ENCODE measurements at places on chromosomes 7 and 10.
A peak's percentile ranks its signal among the peaks of the same experiment; 100 is the strongest.

- no peak for DNase-seq
Observed at GRCh38 chr10:6305401-6306321, 102.9 kb downstream of the PFKFB3 start.

DNA sequence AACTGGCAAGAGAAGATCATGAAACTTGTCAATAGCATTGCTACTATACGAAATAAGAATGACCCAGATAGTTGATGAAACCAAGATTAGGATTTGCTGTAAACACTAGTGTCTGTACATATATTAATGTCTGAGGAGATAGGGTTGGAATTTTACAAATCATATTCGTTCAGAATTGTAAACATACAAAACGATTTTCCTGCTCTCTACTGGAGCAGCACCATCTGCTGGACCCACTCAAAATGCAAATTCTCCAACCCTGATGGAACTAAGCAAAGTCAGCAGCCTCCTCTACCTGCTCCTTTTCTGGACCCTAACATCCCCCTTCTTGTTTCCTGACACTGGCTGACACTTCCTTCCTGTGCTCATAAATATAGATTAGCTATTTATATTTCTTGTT is 29.4 kb upstream of the SGMS1 start:
- peak; percentile 23 for DNase-seq

- peak; percentile 57 for DNase-seq
Observed at GRCh38 chr10:13743101-13743693, 156.4 kb downstream of the PRPF18 start.

DNA sequence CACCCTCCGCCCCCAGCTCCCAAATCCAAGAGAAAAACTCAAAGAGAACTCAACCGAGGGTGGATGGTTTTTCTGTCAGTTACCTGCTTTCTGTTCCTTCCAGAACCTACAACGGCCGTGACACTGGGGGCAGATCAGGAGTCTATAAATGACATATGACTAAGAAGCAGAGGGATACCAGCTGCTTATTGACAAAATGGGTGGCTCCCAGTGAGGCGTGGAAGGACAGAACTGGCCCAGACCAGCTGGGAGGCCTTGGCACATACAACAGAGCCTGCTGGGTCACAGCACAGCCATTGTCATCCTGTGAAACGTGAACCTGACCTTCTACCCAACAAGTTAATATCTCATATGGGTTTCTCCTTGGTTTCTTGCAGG is 84.3 kb upstream of the ADRB1 start:
- no peak for DNase-seq

- DNase-seq, result peak; percentile 27
Observed at GRCh38 chr7:7416031-7416858, 119.4 kb downstream of the COL28A1 start.

DNA sequence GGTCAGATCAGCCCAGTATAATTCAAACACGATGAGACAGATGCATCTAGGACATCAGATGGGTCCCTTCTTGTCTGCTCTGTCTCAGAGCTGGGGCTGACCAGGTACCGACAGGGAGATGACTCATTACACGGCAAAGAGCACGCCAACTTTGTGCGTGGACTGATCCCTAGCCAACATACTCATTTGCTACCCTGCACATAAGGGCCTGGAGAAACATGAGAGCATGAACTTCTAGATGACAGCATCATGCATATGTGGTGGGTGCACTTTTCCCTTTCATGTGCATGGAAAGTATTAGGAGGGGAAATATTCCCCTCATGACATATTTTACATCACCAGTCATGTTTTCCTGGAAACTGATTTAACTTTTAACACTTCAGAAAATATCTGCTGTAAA is 35.1 kb upstream of the NPVF start:
- no peak for DNase-seq

GRCh38 chr7:134724606-134725005 is 54.8 kb upstream of the CALD1 start:
- DNase-seq, result peak; percentile 42

- DNase-seq, result no peak
Observed at GRCh38 chr10:80265740-80266512, 23.5 kb downstream of the MAT1A start.

- no peak for DNase-seq
Observed at GRCh38 chr7:18177129-18177814, 149.6 kb upstream of the PRPS1L1 start.

DNA sequence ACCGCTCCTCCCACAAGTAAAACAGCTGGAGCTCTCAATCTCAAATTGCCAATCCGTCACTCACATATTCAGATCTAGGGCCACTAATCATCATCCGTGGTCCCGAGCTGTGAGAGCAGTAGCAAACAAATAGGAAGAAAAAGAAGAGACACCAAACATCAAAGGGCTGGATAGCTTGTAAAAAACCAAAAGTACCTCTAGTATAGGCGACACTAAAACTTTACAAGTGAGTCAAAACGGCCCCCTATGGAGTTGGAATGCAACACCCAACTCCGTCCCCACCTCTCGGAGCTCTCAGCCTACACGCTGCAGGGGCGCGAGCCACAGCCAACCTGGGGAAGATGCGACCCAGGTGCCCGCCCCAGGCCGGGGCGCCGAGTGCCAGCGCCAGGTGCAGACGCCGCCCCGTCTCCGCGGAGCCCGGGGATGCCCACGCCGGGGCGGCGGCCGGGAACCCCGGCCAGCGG is 581 bp downstream of the FAM3C start:
- DNase-seq, result peak; percentile 3

DNA sequence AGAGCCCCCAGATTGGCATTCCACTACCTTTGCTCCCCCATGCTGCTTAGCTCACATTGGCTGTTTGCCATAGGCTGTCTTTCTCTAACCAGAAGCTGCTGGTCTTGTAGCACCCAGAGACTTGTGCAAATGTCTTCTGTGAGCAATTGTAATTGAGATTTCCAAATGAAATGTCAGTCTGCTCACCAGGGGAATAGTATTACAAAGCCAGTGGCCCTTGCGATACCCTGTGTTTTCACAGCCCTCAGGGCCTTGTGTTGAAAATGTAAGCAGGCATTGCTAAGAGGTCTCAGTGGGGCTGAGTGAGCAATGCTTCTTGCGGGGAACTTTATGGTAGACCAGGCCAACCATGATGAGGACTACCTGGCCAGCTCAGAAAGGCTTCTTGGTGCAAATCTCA is 746.5 kb downstream of the LRMDA start:
- no peak for DNase-seq

- DNase-seq, result no peak
Observed at GRCh38 chr10:7311218-7311849, 99.5 kb downstream of the SFMBT2 start.

DNA sequence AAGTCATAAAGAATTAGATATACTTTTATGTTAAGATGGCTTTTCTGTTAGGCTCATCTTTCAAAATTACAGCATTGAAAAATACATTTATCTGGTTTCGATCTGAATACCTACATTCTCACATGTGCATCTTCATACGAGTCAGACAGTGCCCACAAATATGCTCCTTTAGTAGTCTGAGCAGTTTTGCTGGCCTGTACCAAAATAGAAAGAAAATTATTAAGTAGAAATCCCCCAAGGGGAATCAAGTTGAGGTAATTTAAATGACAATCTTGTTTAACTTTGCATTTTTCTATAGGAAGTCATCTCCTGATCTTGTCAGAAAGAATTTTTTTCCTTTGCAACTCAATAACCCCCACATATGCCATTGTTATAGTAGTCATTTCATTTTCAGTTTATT is 287.4 kb upstream of the SEMA3D start:
- DNase-seq, result no peak

DNA sequence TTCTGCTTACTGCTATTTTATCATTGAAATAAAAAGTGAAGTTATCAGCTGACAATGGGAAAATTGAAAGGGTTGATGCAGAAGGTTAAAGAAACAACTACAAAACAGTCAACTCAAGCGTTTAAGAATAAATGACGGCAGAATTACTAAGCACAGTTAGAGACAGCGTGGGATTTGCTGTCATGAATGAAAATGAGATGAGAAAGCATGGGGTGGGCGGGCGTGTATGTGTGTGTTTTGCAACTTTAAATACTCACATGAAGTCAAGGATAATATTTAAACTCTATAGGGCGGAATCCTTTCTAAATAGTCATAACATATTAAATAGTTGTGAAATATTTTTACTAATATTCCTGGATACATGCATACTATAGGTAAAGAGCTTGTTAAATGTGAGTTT is 450.8 kb downstream of the ETV1 start:
- no peak for DNase-seq

- no peak for DNase-seq
Observed at GRCh38 chr10:1369197-1369596, 313.0 kb downstream of the WDR37 start.

DNA sequence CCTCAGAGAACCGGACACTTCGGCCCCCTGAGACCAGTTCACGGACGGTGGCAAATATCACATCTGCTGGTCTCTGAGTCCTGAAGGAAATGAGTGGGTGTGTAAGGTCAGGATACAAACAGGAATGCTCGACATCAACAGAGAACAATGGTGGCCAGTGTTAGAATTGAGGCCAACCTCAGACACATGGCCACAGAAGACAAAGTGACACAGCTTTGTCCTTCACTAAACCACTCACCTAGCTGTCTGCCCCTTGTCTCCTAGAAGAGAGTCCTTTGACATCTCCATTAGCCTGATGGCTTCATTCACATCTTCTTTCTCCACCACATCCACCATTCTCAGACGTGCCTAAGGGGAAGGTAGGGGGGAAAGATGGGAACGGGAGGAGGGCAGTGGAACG is 4.3 kb downstream of the COPS6 start:
- no peak for DNase-seq

- DNase-seq, result no peak
Observed at GRCh38 chr7:98378210-98378819, 22.6 kb downstream of the BAIAP2L1 start.

DNA sequence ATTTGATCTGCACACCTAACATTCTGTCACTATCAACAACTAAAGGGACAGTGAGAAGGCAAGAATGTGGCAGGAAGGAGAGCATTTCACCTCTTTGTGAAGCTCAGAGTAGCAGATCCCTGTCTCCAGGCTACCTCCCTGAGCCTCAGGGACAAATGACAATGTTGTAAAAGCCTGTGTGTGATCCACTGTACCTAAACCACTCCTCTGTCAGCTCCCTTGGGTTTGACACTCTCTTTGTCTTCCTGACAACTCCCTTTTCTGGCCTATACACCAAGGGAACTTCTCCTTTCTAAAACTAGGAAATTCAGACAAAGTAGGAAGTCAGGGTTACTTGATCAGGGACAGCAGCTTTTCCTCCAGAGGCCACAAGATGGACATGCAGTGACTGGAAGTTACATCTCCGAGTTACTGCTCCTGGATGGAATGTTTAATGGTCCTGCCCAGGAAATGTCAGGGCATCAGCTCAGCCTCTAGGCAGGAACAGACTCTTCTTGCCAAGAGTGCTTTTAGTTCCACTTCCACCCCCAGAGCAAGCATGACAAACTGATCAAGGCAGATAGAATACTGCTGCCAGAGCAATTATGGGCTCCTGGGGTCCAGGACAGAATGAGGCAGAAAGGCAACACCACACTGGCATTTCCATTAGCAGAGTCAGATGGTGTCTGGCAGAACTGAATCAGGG is 1014.5 kb upstream of the LRRTM3 start:
- no peak for DNase-seq

GRCh38 chr7:74206589-74207120 is 3.2 kb upstream of the LAT2 start:
- peak; percentile 93 for DNase-seq

- peak; percentile 66 for DNase-seq
Observed at GRCh38 chr7:105389088-105389650, 448 bp upstream of the SRPK2 start.

- DNase-seq, result no peak
Observed at GRCh38 chr10:52483587-52483986, 169.5 kb downstream of the DKK1 start.

DNA sequence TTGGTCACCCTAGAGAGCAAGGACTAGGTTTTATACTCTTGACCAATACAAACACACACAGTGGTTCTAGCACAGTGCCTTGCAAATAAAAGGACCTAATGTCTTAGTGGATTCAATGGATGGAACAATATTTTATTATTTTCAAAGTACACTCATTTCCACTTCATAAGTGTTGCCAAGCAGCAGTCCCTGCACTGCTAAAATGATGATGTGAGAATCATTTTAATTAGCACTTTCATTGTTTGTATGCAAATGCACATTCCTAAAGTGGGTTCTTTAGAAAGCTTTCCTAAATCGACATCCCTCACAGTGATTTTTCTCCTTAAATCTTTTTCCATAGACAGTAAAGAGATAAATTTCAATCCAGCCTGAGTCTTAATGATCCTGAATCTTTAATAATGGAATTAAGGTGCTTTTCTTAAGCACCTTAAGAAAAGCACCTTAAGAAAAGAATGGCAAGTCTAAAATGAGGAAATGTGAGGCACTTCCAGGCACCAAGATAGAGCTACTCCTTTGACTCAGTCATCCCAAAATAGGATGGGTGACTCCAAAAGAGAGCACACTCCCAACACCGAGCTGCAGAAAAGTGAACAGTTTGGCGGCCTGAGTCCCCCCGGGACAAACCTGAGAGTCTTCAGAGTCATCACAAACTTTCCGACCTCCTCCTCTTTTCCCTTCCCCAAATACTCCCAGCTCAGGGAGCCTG is 84.5 kb downstream of the SORBS1 start:
- no peak for DNase-seq

DNA sequence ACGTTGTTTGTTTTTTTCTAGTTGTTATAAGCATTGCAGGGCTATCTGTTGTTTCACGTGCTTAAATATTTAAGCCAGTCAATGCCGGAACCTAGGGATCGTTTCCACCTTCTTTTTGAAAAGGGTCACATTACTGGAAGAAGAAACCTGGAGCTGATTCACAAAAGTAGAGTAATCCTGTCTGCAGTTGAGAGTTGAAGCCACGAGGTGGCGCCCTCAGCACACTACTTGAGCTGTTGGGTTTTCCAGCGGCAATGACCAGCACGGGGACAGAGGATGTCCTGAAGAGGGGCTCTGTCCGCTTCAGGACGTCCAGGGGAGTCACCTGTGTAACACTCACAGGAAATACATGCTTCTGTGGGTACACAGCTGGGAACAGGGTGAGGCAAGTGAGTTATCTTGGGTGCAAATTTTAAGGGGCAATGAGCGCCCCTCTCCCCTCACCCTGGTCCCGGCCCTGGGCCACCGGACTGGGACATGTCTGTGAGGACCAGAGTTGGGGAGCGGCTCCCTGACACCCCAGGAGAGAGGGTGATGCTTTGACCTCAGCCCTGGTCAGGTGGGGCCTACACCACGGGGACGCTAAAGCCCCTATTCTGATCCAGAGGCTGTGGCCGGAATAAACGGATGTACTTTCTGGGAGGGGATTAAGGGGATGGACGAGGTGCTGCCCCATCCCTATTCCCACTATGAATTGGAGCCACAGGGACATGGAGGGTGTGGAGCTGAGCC is 26.3 kb upstream of the WDFY4 start:
- DNase-seq, result peak; percentile 85

DNA sequence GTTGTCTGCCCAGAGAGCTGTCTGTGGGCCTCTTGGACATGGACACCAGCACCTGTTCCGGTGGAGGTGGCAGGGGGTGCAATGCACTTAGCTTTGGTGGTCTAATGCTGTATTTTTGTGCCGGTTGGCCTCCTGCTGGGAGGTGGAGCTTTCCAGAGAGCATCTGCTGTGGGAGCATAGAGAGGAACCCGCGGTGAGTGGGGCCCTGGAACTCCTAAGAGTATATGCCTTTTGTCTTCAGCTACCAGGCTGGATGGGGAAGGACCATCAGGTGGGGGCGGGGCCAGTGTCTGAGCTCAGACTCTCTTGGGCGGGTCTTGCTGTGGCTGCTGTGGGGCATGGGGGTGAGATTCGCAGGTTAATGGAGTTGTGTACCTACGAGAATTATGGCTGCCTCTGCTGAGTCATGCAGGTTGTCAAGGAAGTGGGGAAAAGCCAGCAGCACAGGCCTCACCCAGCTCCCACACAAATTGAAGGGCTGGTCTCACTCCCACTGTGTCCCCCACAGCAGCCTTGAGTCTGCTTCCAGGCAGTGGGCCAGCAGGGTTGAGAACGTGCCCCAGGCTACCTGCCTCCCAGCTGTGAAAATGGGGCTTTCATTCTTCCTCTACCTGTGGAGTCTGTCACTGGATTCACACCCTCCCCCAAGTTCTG is 29.0 kb downstream of the JAKMIP3 start:
- DNase-seq, result no peak

Data from suppressor macrophage (primary cell).